ENCODE measurements at places on chromosomes 2 and 18.

DNA sequence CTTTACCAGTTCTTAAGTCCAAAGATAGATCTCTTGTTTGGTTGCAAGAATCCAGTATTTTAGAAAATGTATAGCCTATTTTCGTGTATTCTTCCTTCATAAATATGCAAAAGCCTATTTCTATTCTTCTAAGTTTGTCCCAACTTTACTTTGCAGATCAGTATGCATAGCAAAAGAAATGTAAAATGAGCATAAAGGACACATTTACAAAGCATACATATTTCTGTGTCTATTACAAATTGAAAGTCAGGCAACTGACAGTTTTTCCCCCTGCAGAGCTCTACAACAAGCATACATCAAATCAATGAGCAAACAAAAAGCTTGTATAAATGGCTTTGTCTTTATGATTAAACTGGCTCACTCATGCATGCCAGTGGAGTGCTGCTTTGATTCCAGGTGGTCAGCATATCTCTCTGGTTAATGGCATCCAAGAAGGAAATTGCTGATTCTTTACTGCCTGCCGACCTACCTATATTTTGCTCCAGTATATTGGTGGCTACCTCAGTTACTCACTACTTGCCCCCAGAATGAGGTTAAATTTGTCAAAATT, 10.0 kb upstream of the VPS54 start:
- no peak for DNase-seq

DNA sequence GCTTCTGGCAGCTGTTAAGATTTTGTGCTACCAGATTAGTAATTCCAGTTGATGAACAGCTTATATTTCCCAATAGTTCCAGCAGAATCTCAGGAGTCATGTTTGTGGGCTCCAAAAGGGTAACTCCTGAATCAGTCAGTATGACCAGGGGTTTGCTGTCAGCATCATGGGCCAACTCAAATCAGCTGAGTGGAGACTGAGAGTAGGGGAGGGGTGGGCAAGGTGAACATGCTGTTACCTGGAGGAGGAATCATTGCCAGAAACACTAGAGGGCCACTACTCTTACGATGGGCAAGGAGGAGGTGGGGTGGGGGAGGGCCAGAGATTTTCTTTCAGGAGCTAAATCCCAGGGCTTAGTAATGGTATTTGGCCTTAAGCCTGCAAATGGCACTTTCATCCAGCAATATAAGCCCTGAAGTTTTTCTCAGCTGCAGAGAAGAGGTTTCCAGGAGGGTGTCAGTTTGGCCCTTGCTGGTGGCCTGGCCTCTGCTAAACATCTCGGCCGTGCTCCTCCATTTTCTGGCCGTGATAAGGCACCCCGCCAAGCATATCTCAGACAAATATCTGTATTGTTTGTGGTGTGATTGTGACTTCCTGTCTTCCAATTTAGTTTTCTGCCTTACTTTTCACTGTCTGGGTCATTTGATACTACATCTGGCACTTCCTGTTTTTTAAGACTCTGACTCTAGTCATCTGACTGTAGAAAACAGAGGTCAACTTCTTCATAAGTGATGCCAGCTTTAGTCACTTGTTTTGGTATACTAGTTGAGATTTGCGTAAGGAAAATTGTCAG, 120.5 kb upstream of the CXCR4 start:
- DNase-seq, result peak; percentile 69

GRCh38 chr18:12021077-12021476, 39.8 kb downstream of the IMPA2 start:
- DNase-seq, result no peak

- no peak for DNase-seq
Measured at GRCh38 chr2:71078624-71079023, 10.2 kb downstream of the NAGK start.

- DNase-seq, result no peak
Measured at GRCh38 chr2:8570637-8571036, 111.2 kb upstream of the ID2 start.

DNA sequence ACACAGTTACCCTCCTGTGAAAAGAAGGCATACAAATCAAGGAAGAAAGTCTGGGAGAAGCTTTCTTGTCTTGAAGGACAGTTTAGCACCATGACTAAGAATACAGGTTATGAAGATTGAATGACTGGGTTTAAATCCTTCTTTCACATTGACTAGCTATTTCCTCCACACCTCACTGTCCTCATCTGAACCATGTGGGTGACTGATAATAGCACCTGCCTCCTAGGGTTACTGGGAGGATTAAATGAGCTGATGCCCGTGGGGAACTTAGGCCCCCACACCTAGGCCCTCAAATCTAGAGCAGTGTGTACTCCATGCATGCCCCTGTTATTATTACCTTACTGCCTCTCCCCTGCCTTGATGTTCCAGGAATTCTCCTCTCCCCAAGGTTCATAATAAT, 202.9 kb downstream of the FBXO15 start:
- no peak for DNase-seq

DNA sequence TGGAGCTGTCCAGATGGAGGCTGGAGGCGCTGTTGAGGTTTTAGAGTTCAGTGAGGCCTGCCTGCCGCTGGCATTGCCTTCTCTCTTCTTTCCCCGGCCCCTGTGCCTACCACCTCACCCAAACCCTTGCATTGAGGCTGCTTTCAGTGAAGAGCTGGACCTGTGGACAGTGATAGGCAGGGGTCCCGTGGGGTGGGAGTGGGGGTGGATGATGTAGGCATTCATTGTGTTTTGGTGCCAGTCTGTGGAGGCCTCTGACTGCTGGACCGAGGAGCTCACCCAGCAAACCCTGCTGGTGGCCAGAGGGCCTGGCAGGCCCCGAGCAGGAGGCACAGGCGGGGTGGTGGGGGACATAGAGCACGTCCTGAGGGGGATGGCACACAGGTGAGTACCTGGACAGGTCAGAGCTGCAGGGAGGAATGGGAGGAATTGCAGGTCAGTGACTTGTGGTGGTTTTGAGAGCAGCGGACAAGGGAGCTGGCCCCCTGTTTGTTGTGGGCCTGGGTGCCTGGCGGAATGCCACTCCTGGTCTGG, 35.6 kb downstream of the NGEF start:
- peak; percentile 45 for DNase-seq

- DNase-seq, result no peak
Measured at GRCh38 chr2:96449637-96450036, 55.5 kb downstream of the NEURL3 start.

DNA sequence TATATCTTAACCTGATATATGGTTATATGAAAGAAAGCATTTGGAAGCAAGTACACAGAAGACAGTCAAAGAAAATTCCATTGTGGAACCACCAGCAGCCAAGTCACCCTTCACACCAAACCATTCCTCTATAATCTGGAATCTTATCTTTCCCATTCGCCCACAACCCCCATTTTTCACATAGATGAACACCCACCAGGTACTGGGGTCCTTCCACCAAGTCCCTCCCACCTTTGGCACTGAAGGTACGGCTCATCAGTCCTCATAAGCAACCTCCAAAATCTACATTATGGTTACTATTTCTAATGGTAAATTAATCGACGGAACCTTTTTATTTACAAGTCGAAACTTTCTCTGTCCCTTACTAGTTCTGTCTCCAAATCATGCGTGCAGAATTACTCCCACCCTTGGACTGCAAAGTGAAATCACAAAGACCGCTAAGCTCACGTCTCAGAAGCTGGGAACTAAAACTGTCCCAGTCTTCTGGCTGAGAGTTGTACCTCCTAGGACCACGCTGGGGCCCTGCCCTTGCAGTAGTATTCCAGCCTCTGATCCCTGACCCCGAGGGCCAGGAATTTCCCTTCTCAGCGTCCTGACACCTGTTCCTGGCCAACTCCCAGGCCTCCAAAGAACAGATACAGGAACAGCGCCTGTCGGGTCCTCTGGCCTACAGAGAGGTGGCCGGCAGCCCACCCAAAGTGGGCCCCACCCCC, 702 bp downstream of the OLA1 start:
- no peak for DNase-seq

DNA sequence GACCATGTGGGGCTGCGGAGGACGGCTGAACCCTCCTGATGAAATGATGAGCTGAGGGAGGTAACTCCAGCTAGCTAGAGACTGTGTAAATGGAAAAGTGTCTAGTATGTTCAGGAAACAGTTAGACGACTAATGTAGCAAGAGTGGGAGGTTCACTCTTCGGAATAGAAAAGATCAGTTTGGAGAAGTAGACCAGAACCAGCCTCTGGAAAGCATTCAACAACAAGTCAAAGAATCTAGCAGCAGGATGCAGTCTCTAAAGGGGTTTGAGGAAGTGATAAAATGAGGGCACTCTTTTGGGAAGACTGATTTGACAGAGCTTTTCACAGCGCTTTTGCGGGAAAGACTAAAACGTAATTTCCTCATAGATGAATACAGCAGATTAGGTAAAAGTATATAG, 79.6 kb downstream of the GAREM1 start:
- DNase-seq, result no peak

- DNase-seq, result no peak
Measured at GRCh38 chr2:88724643-88725332, 33.3 kb downstream of the RPIA start.

GRCh38 chr2:112692495-112692911, 28.3 kb upstream of the NT5DC4 start:
- peak; percentile 70 for DNase-seq

DNA sequence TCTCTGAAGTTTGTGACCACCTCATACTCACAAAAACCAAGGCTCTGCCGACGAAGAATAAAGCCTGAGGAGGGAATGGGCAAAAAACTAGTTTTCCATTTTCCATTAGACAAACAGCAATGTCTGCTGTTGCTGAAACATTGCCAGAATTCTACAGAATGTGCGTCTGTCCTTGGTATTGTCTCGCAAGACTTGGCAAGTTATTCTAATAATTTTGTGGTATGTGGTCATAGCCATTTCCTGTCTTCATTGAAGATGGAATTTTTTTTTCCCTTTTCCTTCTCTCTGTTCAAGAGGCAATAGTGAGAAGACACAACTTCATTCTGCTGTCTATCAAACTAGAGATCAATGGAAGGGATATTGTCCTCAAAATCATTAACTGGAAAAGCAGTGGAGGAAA, 296.1 kb downstream of the RND3 start:
- no peak for DNase-seq
